ENCODE measurements at places on chromosomes 4 and X.
A peak's percentile ranks its signal among the peaks of the same experiment; 100 is the strongest.

DNA sequence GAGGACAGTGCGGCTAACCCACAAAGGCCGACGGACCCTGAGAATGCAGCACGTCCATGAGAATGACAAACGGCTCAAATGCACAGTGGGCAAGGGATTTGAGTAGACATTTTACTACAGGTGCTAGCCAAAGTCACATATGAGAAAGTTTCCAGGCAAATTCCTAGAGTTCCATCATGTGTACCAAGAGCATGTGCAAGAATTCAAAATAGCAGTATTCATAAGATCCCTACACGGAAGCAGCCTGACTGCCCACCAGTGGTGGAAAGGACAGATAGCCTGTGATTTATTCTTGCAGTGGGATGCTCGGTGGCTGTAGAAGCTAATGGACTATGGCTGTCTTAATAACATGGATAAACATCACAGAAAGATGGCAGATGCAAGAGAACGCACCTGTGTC is 68.0 kb downstream of the RGS12 start:
- no peak for DNase-seq

- no peak for DNase-seq
Measured at GRCh38 chr4:64713256-64713840, 304.1 kb upstream of the TECRL start.

DNA sequence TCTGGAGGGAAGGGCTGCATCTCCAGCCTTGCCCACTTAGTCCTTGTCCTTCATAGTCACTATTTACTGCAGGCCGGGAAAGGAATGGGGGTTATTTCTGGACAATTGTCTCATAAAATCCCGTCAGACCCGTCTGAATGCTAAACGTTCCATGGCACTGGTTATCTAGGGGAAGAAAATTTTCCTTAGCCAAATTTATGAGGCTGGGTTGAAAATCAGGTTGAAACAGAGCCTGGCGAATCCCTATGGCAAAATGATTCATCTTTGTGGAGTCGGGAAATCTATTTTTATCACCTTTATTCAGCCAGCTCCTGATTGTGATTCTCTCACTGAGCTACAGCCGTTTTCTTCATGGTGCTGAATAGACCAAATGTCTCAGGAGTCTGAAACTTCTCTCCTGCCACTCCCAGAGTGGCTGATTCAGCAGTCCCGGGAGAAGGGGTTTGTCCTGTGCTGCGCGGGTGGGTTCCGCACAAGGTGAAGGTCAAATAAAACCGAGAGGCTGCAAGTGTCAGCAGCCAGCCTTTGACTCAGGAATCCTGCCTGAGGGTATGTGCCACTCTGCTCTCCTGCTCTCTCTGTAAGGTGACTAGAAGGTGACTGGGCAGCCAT is 1.0 kb downstream of the LIMCH1 start:
- DNase-seq: no peak

GRCh38 chr4:186727977-186728519 is 4.4 kb upstream of the FAT1 start:
- DNase-seq: no peak

DNA sequence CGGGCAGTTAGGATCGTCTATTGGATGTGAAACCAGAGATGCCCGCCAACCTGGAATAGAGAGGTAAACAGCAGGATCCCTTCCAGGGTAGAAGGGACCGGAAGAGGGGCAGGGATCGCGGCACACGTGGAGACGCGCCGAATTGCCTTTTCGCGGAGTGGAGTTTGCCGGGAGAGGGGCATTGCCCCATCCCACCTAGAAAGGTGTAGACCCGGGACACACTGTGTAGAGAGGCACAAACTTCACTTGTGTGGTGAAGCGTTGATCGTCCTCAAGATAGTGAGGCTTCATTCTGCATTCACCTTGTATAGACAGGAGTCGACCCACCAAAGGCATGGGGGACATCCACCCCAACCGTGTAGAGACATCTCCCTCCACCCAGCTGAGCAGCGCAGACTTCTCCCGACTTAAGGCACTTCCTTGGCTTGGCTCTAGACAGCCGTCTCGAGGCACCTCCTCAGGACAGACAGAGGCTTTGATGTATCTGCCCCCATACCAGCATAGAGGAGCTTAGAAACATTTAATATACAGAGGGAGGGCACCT is 410 bp downstream of the GNL3L start:
- peak; percentile 6 for DNase-seq

DNA sequence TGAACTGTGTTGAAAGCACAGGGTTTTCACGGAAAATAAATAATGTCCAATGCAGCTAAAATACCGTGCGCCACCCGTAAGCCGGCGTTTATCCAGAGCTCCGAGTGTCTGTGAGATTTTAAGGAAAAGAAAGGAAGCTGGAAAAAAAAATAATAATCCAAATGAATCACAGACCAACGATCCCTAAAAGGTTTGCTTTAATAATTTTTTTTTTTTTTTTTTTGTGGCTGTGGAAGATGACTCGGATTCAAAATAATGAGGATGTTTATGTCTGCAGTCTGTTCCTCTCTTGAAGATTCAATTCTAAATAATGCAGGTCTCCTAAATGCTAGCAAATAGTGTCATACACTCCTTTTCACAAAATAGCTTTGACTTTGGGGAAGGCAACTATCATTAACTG is 84.6 kb upstream of the PPP2R3B start:
- DNase-seq: no peak

GRCh38 chrX:1341545-1342184 is 5.1 kb downstream of the IL3RA start:
- DNase-seq: no peak

DNA sequence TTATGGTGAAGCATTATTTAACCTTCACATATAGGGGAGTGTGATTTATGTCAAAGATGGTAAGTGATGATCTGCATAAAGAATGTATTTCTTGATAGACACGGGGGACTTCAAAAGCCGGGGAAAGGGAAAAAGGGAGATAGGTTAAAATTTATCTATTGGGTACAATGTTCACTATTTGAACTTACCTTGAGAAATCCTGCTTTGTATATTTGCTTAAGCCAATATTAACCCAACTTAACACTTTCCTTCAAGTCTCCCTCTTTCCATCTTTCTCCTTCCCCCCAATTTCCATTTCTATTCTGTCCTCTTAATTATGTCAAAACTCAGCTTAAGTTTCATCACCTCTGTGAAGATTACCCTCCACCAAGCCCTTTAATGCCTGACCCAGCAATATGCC is 149.0 kb upstream of the ANK2 start:
- no peak for DNase-seq

Data from stimulated activated CD8-positive, alpha-beta memory T cell treated with anti-CD3 and anti-CD28 coated beads, Interleukin-12 subunit alpha, Interleukin-12 subunit beta, amount 100 ng/mL, for 4 hours (primary cell).